NCI-H2081 (cell line): ENCODE measurements at places on chromosomes 1 and 21.

DNA sequence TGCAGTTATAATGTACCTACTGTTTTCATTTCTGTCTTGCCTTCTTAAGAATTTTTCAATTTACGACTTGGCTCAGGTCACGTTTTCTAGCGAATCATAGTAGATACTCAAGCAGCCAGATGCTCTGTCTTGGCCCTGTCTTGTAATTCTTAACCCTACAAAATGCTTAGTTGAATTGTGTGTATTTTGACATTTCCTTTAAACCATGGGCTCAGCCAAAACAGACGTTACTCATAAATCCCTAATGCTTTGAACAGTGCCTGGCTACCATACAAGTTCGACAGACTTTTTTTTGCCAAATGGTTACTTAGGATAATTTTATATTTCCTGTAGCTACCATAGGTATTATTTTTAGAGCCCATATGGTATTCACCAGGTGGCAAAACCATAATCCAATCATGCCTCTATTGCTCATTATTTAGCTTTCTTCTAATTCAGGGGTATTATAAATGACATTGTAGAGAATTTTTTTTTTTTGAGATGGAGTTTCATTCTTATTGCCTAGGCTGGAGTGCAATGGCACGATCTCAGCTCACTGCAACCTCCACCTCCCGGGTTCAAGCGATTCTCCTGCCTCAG is 54.3 kb downstream of the KCNK1 start:
- DNase-seq: peak; percentile 62

- peak; percentile 51 for DNase-seq
These were observed at the start of gene RASAL2 for GRCh38 chr1:178093951-178094738. Gene RASAL2, plus strand, starts transcription at chr1:178094104. Its CDS starts 389 bp downstream, at chr1:178094493.

- DNase-seq: no peak
These were observed 201.3 kb upstream of the HMCN1 start for GRCh38 chr1:185532856-185533255.

DNA sequence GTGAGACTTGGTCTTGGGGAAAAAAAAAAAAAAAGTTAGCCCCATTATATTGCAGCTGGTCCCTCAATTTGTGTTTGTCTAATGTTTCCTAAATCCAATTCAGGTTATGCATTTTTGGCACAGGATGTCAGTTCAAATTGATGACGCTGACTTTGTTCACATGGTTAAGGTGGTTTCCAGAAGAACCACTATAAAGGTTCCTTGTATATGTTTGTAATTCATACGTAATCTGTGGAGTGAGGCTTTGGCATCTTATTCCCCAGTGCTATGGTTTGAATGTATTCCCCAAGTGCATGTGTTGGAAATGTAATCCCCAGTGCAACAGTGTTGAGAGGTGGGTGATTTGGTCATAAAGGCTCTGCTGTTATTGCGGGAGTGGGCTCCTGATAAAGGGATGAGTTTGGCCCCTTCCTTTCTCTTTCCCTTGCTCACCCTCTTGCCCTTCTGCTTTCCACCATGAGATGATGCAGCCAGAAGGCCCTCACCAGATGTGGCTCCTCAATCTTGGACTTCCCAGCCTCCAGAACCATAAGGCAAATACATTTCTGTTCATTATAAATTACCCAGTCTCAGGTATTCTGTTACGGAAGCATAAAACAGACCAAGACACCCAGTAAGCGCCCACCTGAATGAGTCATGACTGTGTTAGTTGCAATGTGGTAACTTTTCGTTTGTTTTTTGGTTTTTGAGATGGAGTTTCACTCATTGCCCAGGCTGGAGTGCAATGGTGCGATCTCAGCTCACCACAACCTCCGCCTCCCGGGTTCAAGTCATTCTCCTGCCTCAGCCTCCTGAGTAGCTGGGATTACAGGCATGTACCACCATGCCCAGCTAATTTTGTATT is 19.5 kb upstream of the HLCS start:
- DNase-seq: no peak

DNA sequence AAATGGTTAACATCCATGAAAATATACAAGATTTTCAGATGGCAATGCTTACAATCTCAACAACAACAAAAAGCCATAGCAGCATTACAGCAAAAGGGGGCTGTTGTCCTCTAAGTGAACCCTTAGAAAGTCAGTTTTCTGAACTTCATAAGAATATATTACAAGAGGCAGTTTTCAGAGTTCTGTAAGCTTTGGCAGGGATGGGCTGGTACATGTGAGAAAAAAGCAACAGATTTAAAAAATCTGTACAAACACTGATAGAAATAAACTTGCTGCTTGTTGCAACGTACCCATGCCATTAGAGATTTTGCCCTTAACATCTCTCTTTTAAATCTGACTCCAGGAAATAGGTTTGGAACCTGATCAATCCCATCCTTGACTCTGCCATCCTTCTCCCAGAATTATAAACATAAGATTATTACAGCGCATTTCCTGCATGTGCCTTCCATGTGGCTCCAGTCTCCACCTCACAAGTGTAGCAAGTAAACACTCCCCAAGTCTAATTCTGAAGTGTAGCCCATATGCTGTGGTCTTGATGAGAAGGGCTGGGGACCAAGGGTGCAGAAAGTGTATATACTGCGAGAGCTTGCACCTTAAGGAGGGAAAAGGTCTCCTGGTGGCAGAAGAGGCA is 101.4 kb upstream of the TSPAN2 start:
- DNase-seq: no peak

DNA sequence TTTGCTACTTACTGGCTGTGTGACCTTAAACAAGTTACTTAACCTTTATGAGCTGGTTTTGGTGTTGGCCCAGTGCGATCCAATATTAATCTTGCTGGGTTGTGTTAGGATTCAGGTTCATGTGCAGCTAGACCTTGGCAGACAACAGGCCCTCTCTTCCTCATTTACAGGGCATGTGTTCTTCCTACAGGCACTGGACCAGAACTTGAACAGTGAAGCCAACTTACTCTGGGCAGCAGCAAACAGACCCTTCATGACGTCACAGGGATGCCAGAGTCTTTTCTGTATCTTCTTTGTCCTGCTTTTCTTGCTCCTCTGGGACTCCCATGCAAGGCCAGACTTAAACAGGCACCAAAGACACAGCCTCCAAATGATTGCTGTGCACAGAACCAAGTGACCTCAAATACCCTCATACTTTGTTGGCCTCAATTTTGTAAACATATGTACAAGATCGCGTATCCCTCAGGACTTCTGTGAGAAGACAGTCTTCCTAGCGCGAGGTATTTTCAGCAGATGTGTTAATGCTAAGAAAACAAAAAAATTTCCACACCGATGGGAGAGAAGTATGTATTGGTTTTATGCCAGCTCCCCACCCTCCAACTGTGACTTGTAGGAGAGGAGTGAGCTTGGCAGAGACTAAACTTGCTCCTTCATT is 73.7 kb downstream of the URB2 start:
- DNase-seq: no peak

GRCh38 chr1:64320922-64321614 is 117.6 kb downstream of the UBE2U start:
- DNase-seq: no peak

- no peak for DNase-seq
These were observed 305.4 kb downstream of the DISC1 start for GRCh38 chr1:231931846-231932454.

DNA sequence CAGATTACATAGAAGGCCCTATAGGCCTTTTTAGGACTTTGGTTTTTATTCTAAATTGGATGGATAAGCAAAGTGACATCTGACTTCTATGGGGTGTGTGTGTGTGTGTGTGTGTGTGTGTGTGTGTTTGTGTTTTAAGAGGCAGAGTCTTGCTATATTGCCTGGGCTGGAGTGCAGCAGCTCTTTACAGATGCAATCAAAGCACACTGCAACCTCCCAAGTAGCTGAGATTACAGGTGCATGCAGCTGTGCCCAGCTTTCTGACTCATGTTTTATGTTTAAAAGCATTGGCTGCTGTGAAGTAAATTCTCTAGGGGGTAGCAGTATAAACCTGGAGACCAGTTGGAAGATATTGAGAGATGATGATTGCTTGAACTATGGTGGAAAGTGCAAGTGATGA is 12.4 kb upstream of the EVI5 start:
- DNase-seq: no peak

DNA sequence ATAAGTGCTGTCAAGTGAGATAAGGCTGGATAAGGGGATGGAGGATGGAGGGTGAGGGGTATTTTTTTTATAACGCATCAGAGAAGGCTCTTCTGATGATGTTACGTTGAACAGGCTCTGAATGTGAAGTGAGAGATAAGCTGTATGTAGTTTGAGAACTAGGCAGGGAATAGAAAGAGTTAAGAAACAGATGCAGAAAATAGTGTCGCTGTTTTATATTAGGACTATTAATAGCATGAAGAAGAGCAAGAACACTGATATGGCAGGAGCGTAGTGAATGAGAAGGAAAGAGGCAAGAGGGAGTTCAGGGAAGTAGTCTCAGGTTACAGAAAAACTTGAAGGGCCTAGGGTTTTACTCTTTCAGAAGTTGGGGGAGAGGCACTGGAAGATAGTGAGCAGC is 59.8 kb downstream of the GPR88 start:
- DNase-seq: no peak

GRCh38 chr1:1130206-1131120 is 14.6 kb upstream of the C1orf159 start:
- no peak for DNase-seq

DNA sequence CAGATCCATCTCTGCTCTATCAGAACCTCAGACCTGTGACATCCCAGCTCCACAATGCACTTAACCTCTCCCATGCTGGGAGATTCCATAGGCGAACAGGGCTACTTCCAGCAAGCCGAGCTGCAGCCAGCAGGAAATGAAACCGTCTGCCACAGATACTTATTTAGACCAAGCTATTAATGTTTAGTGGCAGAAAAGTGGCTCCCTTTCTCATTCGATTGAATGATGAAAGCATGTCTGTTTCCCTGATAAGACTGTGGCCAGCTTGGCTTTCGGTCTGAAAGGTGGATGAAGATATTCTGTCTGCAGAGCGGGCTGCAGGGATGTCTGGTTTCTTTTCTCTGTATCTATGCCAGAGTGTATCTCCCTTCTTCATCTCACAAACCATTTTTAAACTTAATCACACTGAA is 146.4 kb downstream of the GREM2 start:
- no peak for DNase-seq

- DNase-seq: peak; percentile 18
These were observed 1.2 kb downstream of the S100A10 start for GRCh38 chr1:151992303-151993083.

GRCh38 chr1:61132645-61133334 is 50.4 kb downstream of the NFIA start:
- no peak for DNase-seq

DNA sequence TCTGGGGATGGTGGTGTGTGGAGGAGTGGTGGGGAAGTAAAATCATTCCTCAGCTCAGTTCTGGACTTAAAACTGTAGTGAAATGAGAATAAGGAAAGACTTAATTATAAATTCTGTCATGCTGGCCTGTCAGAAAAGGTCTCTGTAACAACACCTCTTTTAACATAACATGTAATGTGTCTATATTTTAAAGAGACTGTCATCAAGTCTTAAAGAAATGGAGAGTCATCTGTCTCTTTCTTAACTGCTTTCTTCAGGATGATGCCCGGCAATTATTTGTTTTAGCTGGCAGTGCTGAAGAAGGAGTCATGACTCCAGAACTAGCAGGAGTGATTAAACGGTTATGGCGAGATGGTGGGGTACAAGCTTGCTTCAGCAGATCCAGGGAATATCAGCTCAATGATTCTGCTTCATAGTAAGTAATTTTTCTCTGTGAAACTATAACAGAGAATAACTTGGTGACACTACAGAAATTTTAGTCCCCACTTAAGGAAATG is 30.6 kb downstream of the GNAI3 start:
- DNase-seq: no peak

GRCh38 chr1:62012836-62013235 is 181.8 kb upstream of the L1TD1 start:
- DNase-seq: no peak

- no peak for DNase-seq
These were observed 358.7 kb downstream of the TGFB2 start for GRCh38 chr1:218703836-218704235.

DNA sequence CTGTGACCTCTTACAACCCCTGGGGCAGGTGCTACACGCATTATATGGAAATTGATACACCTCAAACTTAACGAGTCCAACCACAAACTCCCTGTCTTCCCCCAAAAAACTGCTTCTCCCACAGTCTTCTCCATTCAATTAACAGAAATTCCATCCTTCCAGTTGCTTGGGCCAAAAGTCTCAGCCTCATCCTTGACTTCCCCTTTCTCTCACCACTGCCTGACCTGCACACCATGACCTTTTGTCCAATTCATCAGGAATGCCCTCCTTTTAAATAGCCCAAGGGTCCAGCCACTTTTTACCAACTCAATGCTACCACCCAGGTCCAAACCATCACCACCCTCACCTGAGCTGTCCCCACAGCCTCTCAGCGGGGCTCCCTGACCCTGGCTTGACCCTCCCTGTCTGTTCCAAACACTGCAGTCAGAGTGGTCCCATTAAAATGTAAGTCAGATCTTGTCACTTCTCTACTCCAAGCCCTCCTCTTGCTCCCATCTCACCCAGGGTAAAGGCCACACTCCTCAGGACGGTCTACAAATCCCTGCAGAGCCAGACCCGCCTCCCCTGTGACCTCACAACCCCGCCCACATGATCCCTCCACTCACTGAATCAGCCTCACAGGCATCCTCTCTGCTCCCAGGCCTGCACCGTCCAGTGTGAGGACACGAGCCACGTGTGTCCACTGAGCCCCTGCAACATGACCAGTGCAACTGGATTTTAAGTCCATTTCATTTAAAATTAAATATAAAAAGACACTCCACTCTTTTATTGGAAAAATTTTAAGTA is 18.5 kb downstream of the KCNN3 start:
- no peak for DNase-seq

GRCh38 chr1:161722406-161722805 is 1.1 kb downstream of the FCRLB start:
- no peak for DNase-seq

GRCh38 chr1:36306210-36306901 is at the start of gene SH3D21:
Gene SH3D21, plus strand, starts transcription at chr1:36306368. Its CDS starts 53 bp downstream, at chr1:36306421.
- peak; percentile 75 for DNase-seq

DNA sequence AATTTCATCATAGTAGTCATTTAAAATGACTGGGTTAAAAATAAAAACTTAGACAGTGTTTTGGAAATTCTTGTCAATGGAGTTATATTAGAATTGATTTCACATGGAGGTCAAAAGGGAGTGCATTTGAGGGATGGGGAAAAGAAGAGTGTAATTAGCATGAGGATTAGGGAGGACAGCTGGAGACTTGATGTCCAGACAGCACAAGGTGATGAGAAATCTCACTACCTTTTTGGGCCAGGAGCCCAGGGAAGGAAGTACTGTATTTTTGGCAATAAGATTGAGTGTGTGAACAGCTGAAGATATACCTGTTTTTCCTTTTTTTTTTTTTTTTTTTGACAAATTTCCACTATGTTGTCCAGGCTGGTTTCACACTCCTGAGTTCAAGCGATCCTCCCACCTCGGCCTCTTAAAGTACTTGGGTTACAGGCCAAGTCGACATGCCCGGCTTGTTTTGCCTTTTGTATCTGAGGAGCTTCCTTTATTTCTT is 163.6 kb downstream of the PAPPA2 start:
- DNase-seq: no peak

GRCh38 chr1:95117207-95118066 is at the start of gene TLCD4:
Gene TLCD4, plus strand, starts transcription at chr1:95117355. Its CDS starts 26,547 bp downstream, at chr1:95143902.
- peak; percentile 44 for DNase-seq

DNA sequence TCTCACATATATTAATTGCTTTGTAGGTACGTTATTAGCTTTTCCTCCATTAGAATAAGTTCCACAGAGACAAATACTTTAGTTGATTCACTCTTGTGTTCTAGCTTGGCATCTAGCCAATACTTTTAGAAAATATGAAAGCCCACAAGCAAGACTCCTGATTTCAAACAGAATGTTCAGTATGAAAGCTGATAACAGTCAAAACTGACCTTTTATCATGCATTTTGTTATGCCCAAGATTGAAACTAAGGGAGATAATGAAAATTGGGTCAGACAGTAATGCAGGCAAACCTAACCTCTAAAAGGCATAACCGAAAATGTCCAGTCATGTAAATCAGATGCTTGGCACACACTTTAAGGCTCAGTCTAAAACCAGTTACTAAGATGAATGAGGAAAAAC is 61.7 kb downstream of the ERICH3 start:
- no peak for DNase-seq
